ENCODE measurements at places on chromosomes 11 and 22. TPM values are rescaled to one million over a fixed set of nuclear protein-coding genes. Genes with fewer than 3 reads are reported as not detected.
A peak's percentile ranks its signal among the peaks of the same experiment; 100 is the strongest.

SAA2 gene
- total RNA-seq, result 0.60 TPM

OR52E6 gene
- not detected for total RNA-seq

UBQLNL gene
- not detected for total RNA-seq

PKP3 gene
- total RNA-seq, result 0.52 TPM

- DNase-seq, result no peak
Observed at GRCh38 chr11:10418950-10419310, 36.1 kb upstream of the AMPD3 start.

DNA sequence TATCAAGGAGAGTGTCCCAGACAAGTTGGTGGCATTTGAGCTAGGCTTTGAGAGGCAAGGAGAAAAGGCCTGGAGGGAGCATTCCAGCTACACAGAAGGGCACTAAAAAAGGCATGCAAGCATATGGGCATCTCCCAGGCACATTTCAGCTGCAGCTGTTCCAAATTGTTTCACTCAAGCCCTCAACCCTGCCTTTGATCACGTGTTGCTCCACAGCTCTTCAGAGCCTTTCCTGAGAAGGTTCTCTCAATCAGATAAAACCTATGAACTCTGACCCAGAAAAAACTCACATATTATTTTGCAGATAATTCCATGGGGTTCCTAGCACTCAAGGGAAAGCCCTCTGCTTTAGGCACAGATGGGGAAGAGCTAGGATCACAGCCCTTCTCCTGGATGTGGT, 24.4 kb upstream of the HSPA8 start:
- no peak for DNase-seq

- DNase-seq, result no peak
Observed at GRCh38 chr11:92302770-92303169, 78.2 kb downstream of the FAT3 start.

GRCh38 chr11:76620489-76620888, 50.1 kb downstream of the LRRC32 start:
- no peak for DNase-seq

DNA sequence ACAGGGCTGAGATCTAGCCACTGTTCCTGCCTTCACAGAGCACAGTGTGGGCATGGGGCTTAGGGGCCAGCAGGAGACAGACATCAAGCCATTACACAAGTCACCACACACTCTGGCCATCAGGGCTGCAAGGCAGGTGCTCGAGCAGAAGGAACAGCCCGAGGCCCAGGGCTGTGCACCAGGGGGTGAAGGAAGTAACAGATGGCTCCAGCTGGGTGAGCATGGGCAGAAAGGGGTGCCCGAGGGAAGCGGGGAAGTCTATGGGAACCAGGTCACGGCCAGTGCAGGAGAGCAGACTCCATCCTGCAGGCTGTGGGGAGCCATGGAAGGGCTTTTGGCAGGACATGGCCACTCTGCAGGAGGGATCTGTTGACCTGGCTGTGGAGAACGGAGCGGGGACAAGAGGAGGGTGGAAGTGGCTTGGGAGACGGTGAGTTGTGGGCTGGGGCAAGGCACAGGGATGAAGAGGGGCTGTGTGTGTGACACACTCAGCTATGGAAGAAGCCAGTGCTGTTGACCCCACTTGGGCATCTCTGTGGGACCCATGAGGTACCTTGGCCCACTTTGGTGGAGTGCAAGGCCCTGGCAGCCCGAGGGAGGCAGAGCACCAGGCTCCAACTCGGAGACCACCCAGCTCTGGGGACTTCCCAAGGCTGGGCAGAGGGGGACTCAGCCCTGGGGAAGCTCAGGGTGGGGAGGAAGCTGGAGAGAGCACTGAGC, 3.6 kb downstream of the C11orf68 start:
- DNase-seq, result no peak

DNA sequence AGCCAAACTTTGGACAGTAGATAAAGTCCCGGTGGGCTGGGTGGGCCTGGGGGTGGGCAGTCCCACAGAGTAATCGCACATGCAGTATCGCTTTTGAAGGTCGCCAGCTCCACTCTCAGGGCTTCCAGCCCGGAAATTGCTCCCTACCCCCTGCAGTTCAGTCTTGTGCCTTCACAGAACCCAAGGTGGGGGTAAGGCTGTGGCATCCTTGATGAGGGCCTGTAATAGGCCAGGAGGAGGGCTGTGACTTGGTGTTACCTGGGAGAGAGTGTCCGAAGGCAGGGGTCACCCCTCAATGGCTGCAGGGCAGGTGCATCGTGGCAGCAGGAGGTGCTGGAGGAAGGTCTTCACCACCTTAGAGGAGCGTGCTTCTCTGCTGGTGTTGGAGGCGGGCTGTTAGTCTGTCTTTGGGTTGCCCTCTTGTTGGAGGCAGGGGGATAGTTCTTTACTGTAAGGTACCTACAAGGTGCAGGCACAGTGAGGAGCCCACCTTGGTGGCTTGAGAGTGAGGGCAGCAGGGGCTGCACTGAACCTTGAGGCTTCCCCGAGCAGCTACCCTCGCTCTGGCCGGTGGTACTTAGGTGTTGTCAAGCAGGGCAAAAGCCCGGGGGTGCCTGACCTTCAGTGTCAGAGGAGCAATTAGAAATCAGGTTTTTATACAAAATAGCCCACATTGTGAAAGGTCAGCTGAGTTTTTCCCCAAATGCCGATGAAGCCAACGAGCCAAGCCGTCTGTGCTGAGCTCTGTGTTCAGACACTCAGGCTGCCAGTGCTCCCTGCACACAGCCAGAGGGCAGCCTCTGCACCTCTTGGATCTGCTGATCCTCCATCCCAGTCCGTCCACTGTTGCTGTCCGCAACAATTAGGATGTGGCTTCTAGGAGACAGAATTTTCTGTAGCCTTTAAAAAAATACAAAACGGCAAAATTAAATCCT, 21.9 kb downstream of the SAMM50 start:
- no peak for DNase-seq

- DNase-seq, result no peak
Observed at GRCh38 chr22:48258811-48259210, 1496.4 kb downstream of the TBC1D22A start.

DNA sequence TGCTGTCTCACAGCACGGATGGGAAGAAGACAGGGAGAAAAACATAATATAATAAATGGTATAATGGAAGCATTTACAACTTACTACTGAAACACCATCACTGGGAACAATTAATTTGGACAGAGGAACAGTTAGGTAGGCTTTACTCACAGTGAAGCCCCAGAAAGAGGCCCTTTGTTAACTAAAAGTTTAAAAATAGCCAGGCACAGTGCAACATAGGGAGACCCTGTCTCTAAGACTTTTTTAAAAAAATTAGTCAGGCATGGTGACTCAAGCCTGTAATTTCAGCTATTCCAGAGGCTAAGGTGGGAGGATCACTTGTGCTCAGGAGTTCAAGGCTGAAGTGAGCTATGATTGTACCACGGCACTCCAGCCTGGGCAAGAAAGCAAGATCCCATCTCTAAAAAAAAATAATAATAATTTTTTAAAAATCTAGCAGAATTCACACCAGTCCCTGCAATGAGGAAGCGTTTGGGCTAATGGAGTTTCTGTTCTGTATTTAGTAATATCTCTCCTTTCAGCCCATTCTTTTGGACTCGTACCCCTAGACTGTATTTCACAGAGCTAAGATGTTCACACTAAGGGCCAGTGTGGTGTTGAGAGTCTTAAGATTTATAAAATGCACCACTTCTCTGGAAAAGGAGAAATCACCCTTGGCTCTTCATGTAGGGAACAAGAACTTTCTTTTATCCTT, 275.5 kb downstream of the SOX6 start:
- DNase-seq, result no peak

DNA sequence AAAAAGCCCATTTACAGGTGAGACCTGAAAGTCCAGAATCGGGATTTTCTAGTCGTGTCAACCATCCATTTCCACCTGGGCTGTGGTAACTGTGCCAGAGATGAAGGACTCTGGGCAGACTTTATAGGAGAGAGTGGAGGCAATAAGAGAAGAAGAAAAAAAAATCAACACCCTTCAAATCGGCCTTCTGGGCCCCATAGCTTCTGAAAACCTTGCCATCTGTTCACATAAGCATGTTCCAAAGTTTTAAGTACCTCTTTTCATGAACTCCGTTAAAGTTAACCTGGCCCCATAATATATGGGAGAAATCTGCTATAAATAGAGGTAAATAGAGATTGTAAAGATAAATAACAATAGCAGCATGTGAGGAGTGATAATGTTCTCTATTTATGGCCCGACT, 470.5 kb downstream of the MIAT start:
- DNase-seq, result no peak

DNA sequence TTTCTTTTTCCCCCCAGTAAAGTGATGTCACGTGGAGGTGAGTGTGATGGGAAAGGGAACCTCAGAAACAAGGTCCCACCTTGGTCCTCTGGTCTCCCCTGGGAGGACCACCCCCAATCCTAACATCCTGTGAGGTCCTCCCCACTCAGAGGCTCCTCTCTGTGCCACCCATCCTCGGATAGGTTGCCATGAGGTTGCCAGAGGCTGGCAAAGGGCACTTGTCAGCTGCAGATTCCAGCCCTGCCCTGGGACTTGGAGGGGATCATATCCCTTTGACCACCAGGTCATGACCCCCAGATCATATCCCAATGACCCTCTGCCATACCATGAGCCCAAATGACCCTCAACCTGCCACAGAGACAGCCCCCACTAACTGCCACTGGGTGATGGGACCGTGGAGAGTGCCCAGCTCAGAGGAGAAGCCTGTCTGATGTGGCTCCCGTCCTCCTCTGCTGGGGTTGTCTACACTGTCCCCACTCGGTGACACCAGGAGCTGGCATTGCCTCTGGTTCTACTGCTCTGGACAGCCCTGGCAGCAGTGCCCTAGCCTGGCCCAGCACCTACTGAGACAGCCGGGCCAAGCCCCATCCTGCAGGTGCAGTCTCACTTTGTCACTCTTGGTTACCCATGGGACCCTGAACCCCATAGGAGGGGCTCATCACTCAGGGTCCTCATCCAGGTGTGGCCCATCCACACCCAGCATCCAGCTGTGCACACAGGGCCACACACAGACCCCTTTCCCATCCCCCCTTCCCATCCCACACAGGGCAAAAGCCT, 90.2 kb upstream of the KCNQ1OT1 start:
- peak; percentile 5 for DNase-seq

DNA sequence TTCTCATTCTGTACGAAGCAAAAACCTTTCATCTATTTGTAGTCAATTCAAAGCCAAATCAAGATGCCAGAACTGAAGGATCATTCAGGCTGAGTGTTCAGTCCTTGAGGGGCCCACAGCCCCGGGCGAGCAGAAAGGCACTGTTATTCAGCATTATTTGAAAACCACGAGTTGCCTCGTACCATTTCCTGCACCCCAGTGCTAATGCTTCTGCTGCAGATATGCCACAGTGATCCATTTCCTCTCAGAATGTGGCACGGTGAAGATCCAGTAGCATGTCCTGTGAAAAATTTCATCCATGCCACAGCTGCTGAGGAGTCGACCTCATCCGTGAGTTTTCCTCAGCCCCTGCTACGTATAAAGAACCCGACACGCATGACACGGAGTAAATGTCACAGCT, 85.4 kb downstream of the OSBP2 start:
- DNase-seq, result no peak

GRCh38 chr11:124075841-124076651, 34.9 kb upstream of the OR10G7 start:
- DNase-seq, result no peak

GRCh38 chr22:44684506-44685383, 17.3 kb upstream of the PRR5 start:
- peak; percentile 70 for DNase-seq

- peak; percentile 55 for DNase-seq
Observed at GRCh38 chr11:74257959-74258553, 53.4 kb downstream of the P4HA3 start.

GRCh38 chr11:2207773-2208621, 36.4 kb upstream of the TH start:
- peak; percentile 8 for DNase-seq

DNA sequence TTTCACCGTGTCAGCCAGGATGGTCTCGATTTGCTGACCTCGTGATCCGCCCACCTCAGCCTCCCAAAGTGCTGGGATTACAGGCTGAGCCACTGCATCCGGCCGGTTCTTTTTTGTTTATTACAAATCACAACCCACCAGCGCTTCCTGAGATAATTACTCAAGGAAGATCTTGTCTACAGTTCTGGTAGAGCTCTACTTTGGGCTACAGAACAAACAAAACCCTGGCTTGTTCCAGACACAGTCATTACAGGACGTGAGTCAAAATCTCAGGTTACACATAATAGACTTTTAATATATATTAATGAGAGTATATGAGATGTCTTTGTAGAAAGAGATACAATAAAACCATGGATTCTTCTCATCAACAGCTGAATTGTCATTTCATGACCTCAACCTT, 42.8 kb upstream of the NUP50 start:
- DNase-seq, result no peak

- DNase-seq, result peak; percentile 55
Observed at GRCh38 chr11:126355926-126356897, 726 bp downstream of the ST3GAL4 start.

- DNase-seq, result no peak
Observed at GRCh38 chr11:60867871-60868681, 734 bp downstream of the ZP1 start.

- DNase-seq, result no peak
Observed at GRCh38 chr22:41157083-41157482, 48.0 kb upstream of the L3MBTL2 start.

GRCh38 chr22:27274770-27275449, 526.6 kb downstream of the MN1 start:
- no peak for DNase-seq

- DNase-seq, result no peak
Observed at GRCh38 chr11:64839335-64839734, 5.1 kb downstream of the CDC42BPG start.

DNA sequence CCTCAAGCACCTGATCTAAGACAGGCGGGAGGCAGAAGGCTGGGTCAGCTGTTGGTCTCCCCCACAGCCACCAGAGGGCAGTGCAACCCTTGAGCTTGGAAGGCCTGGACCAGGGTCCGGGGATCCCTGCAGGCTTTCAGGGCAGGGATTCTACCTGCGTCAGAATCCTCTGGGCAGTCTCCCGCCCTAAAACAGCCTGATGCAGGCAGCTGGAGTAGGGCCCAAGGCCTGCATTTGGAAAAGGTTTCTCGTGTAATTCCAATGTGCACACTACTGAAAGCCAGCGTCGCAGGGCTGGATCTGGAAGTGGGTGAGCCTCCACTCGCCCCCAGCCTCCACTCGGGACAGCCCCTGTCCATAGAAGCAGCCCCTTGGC, 31.8 kb downstream of the BID start:
- peak; percentile 51 for DNase-seq

GRCh38 chr11:36501236-36501635, 8.8 kb downstream of the TRAF6 start:
- DNase-seq, result no peak

DNA sequence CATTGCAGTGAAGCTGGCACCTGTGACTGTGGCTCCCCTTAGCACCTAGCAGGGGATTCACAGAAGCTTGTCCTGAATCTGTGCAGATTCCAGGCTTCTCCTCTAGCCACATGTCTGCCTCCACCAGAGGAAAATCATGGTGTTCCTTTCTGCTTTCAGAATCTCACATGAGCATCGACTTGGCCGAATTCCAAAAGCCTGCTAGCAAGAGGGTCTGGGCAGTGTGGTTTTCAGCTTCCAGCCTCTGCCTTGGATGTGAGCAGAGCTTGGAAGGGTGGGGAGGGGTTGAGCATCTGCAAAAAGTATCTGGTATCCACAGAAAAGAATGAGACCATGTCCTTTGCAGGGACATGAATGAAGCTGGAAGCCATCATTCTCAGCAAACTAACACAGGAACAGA, 911.1 kb downstream of the TBC1D22A start:
- no peak for DNase-seq

GRCh38 chr11:65262776-65263175, 1.0 kb downstream of the POLA2 start:
- no peak for DNase-seq
